HCT116 (cell line): ENCODE measurements at places on chromosomes 2 and 18. TPM values are rescaled to one million over a fixed set of nuclear protein-coding genes. Genes with fewer than 3 reads are reported as not detected.

ITGA6 gene
- 93.1 TPM for total RNA-seq

CYS1 gene
- total RNA-seq: 3.7 TPM

LRRTM4 gene
- 0.25 TPM for total RNA-seq

SCTR gene
- not detected for total RNA-seq

DLGAP1 gene
- total RNA-seq: 0.39 TPM

GPR39 gene
- total RNA-seq: 5.1 TPM

ATP8B1 gene
- 15.9 TPM for total RNA-seq

KATNAL2 gene
- total RNA-seq: 2.0 TPM

UPP2 gene
- total RNA-seq: not detected

NPPC gene
- total RNA-seq: 0.52 TPM

CYTIP gene
- 0.64 TPM for total RNA-seq

CAPN14 gene
- not detected for total RNA-seq

IL1A gene
- 0.10 TPM for total RNA-seq

DNA sequence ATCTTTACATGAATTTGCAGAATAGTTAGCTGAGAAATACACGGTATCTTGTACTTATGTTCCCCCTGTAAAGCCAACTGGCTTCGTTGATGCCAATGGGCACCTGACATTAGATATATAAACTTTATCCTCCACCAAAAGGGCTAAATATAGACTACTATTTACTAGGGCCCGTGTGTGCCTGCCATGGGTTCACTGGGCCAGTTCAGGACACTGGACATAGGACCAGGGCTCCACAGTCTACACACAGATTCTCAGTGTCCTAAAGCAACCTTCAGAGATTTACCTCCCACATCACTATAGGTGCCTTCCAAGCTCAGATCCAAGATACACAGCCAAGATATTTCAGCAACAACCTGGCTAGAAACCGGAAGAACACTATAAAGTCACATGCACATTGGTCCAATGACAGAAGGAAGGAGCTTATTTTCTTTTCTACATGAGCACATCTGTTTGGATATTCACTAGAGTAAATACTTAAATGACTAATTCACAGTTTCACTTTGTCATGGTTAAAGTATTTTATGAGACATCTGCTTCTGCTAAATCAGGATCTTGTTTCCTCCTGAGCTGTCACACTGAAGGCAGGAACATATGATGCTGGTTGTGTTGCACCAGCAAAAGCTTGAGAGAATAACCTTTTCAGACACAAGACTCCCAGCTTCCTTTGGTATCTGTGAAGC is 95.1 kb downstream of the MYO5B start:
- no peak for DNase-seq

DNA sequence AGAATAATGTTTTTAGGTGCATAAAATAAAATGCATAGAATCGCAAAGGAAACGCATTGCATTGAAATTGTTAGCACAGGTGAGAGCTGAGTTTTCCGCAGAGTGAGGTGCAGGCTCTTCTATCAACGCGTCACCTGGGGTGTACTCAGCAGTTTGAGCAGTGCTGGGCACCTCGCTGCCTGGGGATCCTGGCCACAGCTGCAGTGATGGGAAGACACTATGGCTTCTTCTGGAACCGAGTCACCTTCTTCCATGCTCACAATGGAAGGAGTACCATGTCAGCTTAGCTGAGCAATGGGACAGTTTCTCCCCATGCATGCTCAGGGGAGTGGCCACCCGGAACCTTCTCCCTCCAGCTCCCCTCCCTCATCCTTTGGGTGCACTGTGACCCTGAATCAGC is 95.4 kb upstream of the OTOS start:
- DNase-seq: no peak

DNA sequence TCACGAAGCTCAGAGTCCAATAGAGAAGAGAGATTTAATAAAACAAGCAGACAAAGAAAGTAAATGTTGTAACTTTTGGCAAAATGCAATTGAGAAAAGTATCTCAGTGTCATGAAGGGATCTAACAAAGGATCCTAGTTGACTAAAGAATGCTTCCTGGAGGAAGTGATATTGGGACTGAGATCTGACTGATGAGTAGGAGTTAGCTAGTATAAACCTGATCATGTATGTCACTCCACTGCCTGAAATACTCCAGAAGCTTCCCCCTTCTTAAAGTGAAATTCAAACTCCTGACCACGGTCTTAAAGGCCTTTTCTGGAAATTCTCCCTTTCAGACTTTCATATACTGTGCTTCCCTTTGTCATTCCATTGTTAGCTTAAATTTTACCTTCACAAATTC is 1102.4 kb upstream of the ZEB2 start:
- DNase-seq: no peak

DNA sequence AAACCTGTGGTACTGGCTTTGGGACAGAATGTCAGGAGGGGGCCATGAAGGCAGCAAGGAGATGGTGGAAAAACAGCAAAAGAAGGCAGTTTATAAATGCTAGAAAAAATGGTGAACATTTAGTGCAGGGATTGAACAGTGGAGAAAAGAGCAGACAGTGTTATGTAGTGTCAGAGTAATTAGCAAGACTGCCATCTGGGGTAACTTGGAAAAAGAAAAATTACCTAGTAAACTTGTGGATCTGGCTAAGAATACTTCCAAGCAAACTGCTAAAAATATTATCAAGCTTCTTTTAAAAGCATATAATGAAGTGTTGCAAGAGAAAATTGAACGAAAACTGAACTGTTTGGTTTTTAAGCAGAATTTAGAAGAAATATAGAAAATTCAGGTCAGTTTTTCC is 267.8 kb downstream of the INSIG2 start:
- no peak for DNase-seq

- no peak for DNase-seq
Observed at GRCh38 chr2:109131777-109132176, 2.8 kb downstream of the SH3RF3 start.

DNA sequence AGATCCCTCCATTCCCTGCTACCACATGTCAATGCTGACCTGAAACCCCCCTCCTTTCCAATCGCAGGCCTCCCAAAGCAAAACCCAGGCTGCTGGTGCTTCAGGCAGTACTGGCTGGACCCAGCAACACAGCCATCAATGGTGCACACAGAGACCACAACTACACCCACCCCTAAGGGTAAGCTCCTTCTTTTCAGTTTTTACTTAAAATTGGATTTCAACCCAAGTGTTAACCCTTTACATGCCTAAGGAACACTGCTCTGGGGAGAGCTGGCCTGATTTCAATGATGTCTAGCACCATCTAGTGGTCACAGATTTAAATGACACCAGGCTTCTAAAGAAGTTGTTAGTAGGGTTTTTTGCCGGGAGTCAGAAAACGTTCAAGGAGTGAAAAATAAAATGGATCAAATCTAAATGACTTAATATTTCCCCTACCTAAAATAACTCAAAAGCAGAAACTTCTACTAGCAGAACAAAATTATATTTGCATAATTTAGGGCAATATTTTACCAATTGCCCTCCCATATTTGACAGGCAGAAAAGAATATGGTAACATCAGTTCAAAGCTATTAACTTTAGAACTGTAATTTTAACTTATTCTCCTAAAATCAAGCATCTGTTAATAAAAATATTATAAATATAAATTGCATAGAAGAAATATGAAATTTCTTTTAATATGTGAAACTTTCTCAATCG is 24.6 kb downstream of the FECH start:
- DNase-seq: peak; percentile 16

- DNase-seq: no peak
Observed at GRCh38 chr18:44502790-44503189, 177.9 kb upstream of the SETBP1 start.

- no peak for DNase-seq
Observed at GRCh38 chr2:148515976-148516375, 128.6 kb upstream of the EPC2 start.

- no peak for DNase-seq
Observed at GRCh38 chr2:228986961-228987360, 284.1 kb downstream of the PID1 start.

- DNase-seq: no peak
Observed at GRCh38 chr2:8577573-8577972, 104.3 kb upstream of the ID2 start.

DNA sequence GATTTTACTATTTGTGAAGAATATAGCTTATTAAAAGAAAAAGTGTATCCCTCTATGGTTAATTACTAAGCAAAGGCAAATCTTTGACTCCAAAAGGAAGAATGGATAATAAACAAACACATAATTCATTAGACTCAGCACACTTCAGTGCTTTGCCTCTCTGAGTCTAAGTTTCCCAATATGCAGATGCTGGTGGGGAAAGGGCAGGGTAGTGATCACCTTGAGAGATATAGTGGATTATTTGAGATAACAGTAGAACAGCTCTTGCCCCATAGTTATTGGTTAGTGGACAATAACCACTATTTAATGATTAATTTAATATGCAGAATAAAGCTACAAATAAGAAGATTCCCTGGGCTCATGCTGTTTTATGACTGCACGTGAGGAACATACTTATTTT is 98.2 kb upstream of the SLC8A1 start:
- no peak for DNase-seq

DNA sequence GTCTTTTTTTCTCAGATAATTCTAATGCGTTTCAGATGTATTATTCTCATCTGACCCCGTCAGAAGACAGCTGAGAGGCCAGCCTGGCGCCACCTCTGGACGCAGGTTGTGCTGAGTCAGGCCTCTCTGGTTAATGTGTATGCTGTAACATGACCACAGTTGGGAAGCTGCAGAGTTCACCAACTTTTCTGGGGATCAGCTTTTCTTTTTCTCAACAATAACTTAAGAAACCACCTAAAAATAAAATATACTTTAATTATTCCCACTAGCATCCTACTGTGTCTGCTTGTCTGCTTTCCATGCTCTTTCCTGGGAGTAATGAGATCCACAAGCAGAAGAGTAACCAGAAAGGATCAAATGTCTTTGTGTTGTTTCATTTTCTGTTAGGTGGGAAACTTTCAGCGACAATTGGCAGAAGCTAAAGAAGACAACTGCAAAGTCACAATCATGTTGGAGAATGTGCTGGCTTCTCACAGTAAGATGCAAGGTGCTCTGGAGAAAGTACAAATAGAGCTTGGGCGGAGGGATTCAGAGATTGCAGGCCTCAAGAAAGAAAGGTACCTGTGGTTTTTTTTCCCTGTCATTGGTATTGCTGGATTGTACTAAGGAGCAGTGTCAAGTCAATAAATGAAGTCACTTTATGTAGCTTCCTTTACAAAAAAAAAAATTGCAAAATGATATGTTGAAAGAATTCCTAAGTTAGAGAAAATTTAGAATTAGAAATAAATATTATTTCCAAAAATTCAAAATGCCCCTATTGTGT is 79.8 kb downstream of the CCDC150 start:
- DNase-seq: no peak

GRCh38 chr2:214810671-214811070 is 1.2 kb upstream of the BARD1 start:
- DNase-seq: no peak

GRCh38 chr2:223102040-223102400 is 50.0 kb downstream of the KCNE4 start:
- DNase-seq: peak; percentile 2

- no peak for DNase-seq
Observed at GRCh38 chr2:37466533-37467222, 122.2 kb downstream of the QPCT start.

GRCh38 chr2:68590702-68591101 is 52.7 kb upstream of the PROKR1 start:
- DNase-seq: no peak

- peak; percentile 96 for DNase-seq
Observed at GRCh38 chr2:130241041-130241707, 42.9 kb upstream of the TUBA3E start.

DNA sequence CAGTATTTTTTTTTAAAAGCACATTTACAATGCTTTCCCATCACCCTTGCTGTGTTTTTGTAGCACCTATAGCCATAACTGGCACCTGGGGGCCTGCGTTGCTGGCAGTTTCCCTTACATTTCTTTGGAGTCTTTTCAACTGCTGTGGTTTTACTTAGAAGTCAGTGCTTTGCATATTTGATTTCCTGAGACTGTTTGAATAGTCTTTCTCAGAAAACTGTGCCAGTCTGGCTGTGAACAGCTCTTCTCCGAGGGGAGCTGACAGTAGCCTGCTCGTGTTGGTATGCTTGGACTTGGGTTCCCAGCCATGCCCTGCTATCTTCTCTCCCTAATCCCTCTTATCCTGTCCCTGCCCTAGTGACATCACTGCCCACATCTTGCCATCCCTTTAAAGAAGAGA is 81.5 kb downstream of the DPP4 start:
- DNase-seq: no peak

- DNase-seq: no peak
Observed at GRCh38 chr2:235966396-235966795, 201.8 kb downstream of the GBX2 start.

DNA sequence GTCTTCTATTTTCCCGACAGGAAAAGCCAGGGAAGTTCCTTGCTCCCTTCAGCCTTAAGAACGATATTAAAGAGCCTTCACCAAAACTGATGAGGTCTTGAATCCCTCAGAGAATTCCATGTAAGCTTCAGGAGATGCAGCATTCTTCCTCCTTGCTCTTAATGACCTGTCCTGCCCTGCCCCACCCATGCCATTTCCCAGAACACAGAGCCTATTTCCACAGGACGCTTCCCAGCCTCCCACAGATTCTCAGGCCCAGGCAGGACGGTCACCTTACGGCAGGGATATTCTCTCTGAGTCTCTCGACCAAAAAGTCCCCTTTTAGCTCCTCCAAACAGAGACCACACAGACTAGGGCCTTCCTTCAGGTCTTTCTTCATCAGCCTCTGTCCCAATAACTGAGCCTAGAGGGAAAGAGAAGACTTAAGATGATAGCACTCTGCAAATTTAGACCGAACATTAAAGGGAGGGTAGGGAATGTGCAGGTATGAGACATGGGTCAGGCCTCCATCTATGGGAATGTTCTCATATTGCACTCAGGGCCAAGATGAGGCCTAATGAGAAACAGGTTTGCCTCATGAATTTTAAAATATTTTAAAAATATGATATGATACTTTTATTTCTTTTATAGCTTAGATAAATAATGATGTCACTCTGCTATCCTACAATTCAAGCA is 62.1 kb downstream of the COBLL1 start:
- DNase-seq: no peak

- DNase-seq: no peak
Observed at GRCh38 chr2:241913703-241914102, 44.2 kb downstream of the RTP5 start.

- no peak for DNase-seq
Observed at GRCh38 chr2:31381601-31382000, 32.9 kb downstream of the XDH start.

- no peak for DNase-seq
Observed at GRCh38 chr2:152106464-152106863, 7.6 kb upstream of the CACNB4 start.

DNA sequence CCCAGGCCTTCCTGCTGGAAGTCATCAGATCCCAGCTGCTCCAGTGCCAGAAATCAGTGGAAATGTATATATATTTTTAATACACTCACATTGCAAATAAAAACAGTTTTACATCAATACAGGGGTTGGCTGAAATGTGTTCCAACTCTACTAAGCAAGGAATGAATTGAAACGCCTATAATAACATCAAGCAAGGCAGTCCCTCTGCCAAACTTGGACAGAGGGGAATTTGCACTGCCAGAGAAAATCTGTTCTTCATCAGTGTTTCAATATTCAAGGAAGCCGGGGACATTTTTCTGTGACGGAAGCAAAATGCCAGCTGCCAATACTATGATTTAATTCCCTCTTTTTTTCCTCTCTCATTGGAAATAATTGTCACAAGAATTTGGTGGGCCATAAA is 335.3 kb downstream of the TNS1 start:
- no peak for DNase-seq
